NCI-H460 (cell line): ENCODE measurements at places on chromosomes 2 and 18. TPM values are rescaled to one million over a fixed set of nuclear protein-coding genes. Genes with fewer than 3 reads are reported as not detected.
A peak's percentile ranks its signal among the peaks of the same experiment; 100 is the strongest.

Gene MYO3B
- not detected in 2 replicates for total RNA-seq

- no peak for DNase-seq
Observed at GRCh38 chr18:56756966-56757365, 105.8 kb downstream of the WDR7 start.

DNA sequence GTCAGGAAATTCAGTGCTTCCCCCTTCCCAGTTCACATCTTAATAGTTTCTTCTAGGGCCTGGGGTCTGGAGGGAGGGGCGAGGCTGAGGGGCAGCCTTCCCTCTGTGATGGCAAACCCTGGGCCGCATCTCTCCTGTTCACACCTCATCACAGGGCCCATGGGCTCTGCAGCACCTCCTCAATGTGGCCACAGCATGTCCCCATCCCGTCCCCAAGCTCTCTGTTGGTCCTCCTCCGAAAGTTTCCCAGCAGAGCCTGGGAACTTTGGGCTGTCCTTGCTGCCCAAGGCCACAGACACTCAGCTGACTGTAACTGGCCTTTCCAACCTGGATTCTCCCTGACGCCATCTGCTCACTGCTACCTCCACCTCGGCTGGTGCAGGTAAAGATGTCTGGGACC lies 112.7 kb upstream of the PTPRM start:
- no peak for DNase-seq

- no peak for DNase-seq
Observed at GRCh38 chr2:151098841-151099240, 162.8 kb downstream of the RBM43 start.

- no peak for DNase-seq
Observed at GRCh38 chr2:66317268-66317890, 117.5 kb upstream of the MEIS1 start.

Gene CAPN14
- total RNA-seq = not detected in 2 replicates

Gene CNTNAP5
- not detected in 2 replicates for total RNA-seq

GRCh38 chr18:59383851-59384250 lies 24.8 kb upstream of the LMAN1 start:
- no peak for DNase-seq

DNA sequence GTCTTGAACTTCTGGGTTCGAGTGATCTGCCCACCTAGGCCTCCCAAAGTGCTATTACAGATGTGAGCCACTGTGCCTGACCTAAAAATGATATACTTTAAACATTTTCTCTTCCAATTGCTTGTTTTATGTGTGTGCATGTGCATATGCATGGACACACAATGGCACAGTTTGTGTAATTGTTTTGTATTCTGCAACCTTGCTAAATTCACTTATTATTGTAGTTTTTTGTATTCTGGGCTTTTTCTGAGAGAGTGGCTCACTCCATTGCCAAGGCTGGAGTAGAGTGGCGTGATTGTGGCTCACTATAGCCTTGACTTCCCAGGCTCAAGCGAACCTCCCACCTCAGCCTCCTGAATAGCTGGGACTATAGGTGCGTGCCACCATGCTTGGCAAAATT lies 8.1 kb downstream of the HAT1 start:
- no peak for DNase-seq

DNA sequence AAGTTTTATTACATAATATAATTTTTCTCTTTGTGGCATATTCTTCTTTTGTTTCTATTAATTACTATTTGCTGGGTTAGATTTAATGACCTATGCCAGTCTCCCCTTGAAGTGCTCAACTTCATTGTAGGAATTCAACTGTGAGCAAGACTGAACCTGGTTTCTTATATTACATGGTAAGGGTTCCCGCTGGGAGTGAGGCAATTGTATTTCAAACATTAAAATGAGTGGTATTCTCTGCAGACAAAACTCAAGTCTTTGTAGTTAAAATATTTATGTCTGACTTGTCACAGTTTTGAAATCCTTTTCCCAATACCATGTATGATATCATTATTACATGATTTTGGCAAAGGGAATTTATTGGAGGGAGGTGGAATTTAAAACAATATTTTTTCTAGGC lies 278.7 kb downstream of the GULP1 start:
- DNase-seq = no peak

Gene L3MBTL4
- total RNA-seq = 1.2 and 1.3 TPM in 2 replicates

DNA sequence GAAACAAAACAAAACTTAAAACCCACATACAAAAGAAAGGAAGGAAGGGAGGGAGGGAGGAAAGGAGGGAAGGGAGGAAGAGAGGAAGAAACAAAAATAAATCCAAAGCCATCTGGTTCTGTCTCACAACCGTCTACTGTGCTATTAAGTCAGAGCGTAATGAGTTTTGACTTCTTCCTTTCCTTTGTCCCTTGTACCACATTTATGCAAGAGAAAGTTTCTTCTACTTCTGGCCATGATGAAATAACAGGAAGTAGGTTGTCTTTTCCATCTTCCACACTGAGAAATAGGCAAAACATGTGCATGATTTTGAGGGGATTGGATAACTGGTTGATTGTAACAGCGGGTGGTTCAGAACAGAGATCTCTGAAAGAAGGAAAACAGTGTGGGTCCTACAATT lies 121.4 kb downstream of the CTAGE1 start:
- DNase-seq = no peak

- DNase-seq = peak; percentile 17
Observed at GRCh38 chr2:5121642-5122041, 570.5 kb upstream of the SOX11 start.

GRCh38 chr18:50796495-50796894 lies 23.3 kb downstream of the MRO start:
- DNase-seq = no peak

Gene FLACC1
- 0.45 and 2.1 TPM in 2 replicates for total RNA-seq

- DNase-seq = no peak
Observed at GRCh38 chr18:62601871-62602270, 79.0 kb downstream of the ZCCHC2 start.

Gene ZNF385B
- total RNA-seq = 2.3 and 3.3 TPM in 2 replicates

DNA sequence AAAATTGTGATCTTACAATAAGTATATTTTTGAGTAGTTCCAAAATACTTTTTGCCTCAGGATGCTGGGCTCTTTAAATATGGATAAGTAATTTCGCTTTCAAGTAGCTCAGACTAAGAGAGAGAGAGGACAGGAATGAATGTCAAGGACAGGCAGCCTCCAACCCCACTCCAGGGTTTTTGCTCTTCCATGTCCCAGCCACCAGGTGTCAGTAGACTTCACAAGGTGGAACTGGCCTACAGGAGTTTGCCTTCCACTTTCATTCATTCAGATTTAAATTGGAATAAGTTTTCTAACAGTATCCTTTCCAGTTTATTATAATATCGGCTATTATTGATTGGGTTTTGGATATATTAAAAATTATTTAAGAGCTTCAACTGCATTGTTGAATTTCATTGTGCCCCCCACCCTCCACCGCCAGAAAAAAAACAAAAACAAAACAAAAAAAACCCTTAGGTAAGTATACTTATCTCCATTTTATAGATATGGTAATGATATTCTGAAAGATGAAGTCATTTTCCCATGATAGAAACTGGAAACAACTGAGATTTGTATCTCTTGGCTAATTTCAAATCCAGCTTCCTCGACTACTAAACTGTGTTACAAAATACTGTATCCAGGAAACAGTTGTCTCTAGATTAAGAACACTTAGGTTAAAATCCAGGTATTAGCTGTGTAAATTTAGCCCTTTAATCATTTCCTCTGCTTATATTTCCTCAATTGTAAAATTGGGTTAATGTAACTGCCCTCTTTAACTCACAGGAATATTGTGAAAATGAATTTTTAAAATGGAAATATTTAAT lies 793.1 kb downstream of the ERBB4 start:
- peak; percentile 62 for DNase-seq

DNA sequence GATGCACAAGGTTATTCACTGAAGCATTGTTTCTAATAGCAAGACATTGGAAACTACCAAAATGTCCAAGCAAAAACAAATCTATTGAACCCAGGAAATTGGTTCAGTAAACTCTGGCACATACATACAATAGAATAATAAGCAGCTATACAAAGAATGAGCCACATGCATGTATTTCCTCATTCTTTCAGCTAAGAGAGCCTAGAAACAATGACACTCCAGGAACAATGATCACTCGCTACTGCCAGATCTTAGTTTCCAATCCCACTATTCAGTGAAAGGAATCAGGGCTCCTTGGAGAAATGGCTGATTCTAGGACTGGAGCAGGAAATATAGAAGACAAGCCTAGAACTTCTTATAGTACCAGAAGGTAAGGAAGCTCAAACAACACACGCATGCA lies 221.9 kb upstream of the AGAP1 start:
- DNase-seq = no peak

Gene ATP5MC3
- 253 and 259 TPM in 2 replicates for total RNA-seq

GRCh38 chr18:72674710-72675109 lies 130.6 kb upstream of the CBLN2 start:
- DNase-seq = no peak

GRCh38 chr2:42117923-42118753 lies 51.0 kb upstream of the EML4 start:
- DNase-seq = no peak

- no peak for DNase-seq
Observed at GRCh38 chr2:56918790-56919189, 735.0 kb downstream of the CCDC85A start.

GRCh38 chr2:236993286-236993685 lies 92.4 kb upstream of the COPS8 start:
- DNase-seq = no peak

- no peak for DNase-seq
Observed at GRCh38 chr2:50591642-50592041, 440.3 kb downstream of the NRXN1 start.

GRCh38 chr18:31649978-31650719 lies 34.2 kb downstream of the B4GALT6 start:
- DNase-seq = no peak

Gene IL36B
- not detected in 2 replicates for total RNA-seq

Gene EN1
- not detected in 2 replicates for total RNA-seq

DNA sequence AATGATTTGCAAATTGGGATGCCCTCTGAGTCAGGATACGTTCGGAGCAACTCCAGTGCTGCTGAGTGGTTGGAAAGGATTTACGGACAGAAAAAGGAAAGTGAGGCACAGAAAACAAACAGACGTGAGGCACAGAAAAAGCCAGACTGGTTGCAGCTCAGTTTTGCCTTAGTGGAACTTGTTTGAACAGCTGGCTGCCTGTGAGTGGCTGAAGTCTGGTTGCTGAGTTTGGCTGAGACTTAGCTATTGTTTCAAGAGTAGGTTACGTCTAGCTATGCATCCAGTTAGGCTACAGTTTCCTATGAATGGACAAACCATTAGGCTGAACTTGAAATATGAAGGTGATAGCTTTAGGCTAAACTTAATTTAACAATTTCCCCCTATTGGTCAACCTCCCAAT lies 256.6 kb downstream of the VAPA start:
- no peak for DNase-seq

DNA sequence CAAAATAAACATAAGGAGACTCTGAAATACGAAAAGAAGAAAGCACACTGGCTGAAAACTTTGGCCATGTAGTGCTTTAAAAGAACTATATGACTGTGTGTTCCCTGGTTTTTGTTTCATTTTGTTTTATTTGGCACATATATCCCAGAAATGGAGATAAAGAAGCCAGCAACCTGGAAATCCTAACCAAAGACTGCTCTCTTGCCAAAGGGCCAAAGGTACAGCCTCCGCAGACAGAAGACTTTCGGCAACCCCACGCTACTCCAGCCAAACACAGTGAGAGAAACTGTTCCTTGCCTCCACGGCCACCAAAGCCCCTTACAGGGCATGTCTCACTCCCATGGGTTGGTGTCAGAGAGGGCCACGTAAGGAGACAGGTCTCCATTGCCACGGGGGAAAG lies 381.2 kb upstream of the NETO1 start:
- DNase-seq = no peak

DNA sequence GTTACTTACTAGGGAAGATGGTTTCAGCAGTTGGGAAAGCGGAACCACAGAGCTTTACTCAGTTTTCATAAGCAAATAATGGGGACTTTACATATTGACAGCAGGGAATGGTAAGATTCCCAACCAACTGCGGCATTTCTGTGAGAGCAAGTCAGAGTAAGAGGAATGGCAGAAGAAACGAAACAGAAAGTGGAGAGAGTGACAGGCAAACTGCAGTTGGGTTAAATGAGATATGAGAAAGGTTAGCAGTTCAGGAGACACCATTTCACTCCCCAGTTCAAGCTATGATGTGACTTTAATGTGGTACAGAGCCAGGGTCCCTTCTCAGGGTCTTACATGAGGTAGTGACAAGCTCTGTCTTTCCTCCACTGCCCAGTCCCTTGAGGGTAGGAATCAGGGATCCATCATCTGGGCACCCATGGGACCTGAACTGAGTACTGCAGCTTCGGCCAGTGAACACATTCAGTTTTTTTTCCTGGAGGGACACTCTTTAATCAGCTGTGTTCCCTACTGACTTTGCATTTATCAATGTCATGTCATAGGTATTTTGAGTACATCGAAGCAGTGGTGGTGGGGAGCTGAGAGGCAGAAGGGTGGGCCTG lies 33.0 kb upstream of the GREB1 start:
- no peak for DNase-seq

DNA sequence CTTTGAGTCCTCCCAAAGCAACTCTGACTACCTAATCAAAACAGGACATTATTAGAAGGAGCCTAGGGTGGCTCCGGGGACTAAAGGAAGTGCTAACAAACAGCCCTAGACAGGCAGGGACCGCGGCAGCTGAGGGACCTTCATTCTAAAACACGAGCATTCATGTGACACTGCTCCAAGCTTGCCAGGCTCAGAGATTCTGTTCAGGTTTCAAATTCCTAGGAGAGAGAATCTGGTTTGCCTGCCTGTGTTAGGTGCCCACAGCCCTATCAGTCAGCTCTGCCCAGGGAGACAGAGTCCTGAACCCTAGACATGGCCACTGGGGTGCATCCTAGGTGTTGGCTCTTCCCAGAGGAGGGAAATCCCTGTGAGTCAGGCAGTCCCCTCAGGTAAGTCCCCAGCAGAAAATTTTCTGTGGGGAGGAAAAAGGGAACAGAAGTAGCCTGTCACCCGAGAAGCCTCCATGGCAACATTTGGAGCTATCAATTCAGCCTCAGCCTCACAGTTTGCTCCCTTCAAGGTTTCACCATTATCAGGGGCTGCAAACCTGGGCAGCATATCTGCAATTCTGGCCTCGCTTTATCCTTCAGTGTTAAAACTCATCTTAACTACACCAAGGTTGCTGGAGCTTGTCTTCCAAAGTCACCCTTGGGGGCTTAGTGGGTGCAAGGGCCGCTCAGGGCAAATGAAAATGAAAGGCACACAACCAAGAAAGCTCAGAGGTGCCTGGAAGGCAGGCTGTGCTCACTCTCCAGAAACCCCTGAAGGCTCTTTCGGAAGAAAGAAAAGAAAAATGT lies 28.6 kb downstream of the PCBP1 start:
- no peak for DNase-seq

- DNase-seq = no peak
Observed at GRCh38 chr2:191907545-191907944, 60.7 kb upstream of the CAVIN2 start.

Gene AOX1
- total RNA-seq = 10.7 and 15.2 TPM in 2 replicates

GRCh38 chr2:218329826-218330593 lies 26.6 kb upstream of the CATIP start:
- DNase-seq = no peak

DNA sequence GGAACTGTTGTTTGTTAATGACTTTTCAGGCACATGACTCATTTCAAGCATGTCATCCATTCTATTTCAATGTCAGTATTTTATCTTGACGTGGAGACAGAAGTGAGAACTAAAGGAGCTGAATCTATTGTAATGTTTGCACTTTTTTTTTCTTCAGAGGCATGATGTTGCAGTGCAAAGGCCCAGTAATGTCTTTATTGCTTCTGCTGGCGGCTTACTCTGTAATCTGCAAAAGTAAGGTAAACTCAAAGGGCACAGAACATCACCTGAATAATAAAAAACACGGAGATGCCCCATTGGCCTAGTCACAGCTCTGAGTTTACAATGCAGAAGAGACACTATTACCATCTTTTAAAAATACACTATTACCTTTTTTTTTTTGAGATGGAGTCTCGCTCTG lies 2.4 kb upstream of the CNNM3 start:
- DNase-seq = no peak

GRCh38 chr2:10432311-10433181 lies 15.6 kb downstream of the ODC1 start:
- DNase-seq = no peak
